ENCODE measurements at places on chromosomes 11 and 22. TPM values are rescaled to one million over a fixed set of nuclear protein-coding genes. Genes with fewer than 3 reads are reported as not detected.

DNA sequence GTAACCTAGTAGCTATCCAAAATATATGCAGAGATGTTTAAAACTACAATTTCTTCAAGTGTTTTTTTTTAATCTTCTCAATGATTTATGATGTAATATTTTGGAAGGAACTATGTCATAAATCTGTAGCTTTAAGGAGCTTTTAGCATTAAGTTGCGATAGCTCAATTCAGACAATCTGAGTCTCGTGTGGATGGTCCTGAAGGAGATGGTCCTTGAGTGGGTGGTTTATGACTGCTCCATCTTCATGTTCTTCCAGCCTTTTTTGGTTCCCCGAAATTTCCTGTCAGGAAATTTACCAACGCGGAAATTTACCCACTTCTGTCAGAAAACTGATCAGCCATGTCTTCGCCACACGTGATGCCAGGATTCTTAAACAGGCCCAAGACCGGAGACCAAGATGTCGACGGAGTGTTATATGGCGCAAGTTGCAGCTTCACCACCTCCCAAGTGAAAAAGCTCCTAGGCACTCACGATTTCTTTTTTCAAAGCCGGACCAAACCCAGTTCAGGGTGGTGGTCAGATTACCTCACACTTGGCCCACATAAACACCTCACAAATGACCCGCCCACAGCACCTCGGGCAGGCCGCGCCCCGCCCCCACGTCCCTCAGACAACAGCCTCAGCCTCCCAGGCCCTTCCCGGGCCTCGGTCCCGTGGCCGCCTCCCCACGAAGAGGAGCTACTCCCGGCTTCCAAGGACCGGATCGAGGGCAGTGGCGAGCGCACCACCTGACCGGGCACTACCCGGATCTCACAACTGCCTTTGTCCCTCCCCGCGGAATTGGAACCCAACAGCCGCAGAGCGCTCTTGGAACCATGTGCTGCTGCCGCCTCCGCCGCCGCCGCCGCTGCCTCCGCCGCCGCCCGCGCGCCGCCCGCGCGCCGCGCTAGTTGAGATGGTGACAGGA lies at the start of gene MORC2:
TSS of gene MORC2 (minus strand) at position 760 of the 909 bp plus-strand sequence. CDS start 885 bp downstream, outside the sequence.
- DNase-seq, result no peak

- no peak for DNase-seq
These were observed 2.6 kb downstream of the AP1B1 start for GRCh38 chr22:29385748-29386147.

DNA sequence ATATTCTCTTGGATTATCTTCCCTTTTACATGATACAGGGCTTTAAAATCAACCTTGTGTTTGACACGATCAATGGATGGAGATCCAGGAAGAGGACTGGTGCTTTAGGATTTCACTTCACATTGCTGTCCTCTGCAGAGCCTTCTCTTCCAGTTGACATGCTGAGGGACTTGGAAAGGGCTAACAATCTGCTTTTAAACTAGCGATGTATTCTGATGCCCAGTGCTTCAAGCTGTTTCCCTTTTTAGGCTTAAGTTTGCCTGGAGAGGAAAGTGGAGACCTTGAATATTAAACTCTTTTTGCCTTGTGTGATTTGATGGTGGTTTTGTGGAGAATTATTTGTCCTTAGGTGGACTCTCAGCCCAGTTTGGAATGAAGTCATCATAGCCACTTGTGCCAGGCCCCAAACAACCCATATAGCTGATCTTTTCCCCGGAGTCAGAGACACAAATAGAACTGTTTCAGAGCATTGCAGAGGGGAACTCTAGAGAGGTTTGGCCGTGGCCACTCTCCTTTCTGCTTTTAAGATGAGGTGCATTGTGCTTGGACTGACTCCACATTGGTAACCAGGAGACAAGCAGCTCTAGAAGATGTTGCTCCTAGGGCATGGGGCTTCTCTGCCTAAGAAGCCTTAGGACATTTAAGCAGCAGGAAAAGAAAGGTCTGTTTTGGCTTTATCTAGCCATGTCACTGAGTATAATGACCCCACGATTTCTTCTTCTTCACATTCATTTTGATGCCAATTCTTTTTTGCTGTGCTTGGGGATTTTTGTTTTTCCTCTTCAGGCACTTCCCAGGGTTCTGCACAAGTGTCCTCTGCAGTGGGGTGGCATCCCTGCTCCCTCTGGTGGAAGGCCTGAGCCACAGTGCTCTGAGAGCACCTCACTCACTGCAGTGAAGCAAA lies 152.8 kb downstream of the NCAM1 start:
- DNase-seq, result peak; percentile 59

GRCh38 chr11:45168366-45169130 lies 22.1 kb downstream of the PRDM11 start:
- no peak for DNase-seq

The RIMBP3C gene
- polyA plus RNA-seq, result 0.02 TPM

The SMIM35 gene
- not detected for polyA plus RNA-seq

DNA sequence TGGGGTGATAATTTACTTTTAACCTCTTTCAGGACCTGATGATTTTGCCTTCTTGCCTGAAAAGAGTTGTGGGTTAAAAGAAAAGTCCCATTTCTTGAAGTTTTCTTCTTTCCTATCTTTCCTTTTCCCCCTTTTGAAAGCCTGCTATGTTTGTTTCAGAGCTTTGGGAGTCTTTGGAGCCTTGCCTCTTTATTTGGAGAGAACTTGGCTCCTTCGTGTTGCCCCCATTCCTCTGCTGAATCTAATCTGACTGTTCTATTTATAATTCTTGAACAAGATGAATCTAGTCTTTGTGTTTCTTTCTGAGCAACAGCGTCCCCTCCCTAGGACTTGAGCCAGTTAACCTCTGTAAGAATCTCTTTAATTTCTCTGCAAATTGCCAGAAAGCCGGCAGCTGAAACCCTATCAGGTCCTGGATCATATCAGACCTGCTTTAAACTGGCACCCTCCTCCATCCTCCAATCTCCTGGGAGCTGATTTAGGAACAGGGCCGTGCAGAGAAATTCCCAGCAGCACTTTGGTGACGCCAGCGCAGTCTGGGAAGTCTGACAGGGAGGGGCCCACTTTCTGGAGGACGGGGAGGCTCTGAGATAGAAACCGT lies 289.1 kb upstream of the SORL1-AS1 start:
- DNase-seq, result peak; percentile 61

The MS4A6E gene
- polyA plus RNA-seq, result not detected

The DEUP1 gene
- polyA plus RNA-seq, result not detected

GRCh38 chr22:19842393-19843106 lies 12.1 kb downstream of the GNB1L start:
- no peak for DNase-seq

The ANKRD13D gene
- 12.9 TPM for polyA plus RNA-seq

The CBX7 gene
- polyA plus RNA-seq, result 2.8 TPM

The CREB3L1 gene
- polyA plus RNA-seq, result 18.8 TPM

The CBLIF gene
- polyA plus RNA-seq, result not detected

GRCh38 chr11:118689852-118690552 lies 10.6 kb upstream of the TREH start:
- DNase-seq, result peak; percentile 84

The SMTNL1 gene
- not detected for polyA plus RNA-seq

GRCh38 chr22:48557473-48557872 lies 1270.2 kb downstream of the BRD1 start:
- no peak for DNase-seq

DNA sequence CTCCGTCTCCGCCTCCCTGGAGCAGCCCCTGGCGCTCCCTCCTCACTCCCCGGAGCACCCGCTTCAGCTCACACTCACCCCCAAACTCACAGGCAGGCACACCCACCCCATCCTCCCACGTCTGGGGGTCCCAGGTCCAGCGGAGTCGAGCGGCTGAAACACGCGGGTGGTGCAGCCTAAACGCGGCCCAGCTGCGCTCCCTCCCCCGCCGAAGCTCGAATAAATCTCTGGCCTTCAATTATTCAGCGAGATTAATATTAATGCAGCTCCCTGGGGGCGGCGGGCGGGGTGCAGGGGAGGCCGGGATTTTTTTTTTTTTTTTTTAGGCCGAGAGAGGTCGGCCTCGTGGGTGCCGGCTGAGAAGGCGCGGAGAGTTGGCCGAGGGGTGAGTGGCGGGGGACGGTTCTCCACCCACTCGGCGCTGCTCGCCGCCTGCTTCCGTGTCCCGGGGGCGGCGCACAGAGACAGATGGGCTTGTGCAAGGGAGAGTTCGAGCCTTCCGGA lies 524 bp upstream of the SLC1A2 start:
- no peak for DNase-seq

The C11orf16 gene
- polyA plus RNA-seq, result not detected

The DUSP8 gene
- 1.6 TPM for polyA plus RNA-seq

DNA sequence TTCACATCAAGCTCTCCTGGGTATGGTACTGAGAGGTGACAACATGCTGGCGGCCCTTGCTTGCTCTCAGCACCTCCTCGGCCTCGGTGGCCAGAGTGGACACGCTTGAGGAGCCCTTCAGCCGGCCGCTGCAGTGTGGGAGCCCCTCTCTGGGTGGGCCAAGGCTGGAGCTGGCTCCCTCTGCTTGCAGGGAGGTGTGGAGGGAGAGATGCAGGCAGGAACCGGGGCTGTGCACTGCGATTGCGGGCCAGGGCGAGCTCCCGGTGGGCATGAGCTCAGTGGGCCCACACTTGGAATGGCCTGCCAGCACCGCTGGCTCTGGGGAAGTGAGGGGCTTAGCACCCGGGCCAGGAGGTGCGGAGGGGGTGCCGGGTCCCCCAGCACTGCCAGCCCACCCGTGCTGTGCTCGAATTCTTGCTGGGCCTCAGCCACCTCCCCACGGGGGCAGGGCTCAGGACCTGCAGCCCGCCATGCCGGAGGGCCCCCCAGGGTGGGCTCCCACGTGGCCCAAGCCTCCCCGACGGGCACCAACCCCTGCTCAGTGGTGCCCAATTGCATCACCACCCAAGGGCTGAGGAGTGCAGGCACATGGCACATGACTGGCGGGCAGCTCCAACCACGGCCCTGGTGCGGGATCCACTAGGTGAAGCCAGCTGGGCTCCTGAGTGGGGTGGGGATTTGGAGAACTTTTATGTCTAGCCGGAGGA lies 106.2 kb downstream of the RAB38 start:
- DNase-seq, result no peak

All from fibroblast of lung (primary cell).